Globus pallidus (tissue), 1 donor: ENCODE measurements at places on chromosomes 13 and 19.

DNA sequence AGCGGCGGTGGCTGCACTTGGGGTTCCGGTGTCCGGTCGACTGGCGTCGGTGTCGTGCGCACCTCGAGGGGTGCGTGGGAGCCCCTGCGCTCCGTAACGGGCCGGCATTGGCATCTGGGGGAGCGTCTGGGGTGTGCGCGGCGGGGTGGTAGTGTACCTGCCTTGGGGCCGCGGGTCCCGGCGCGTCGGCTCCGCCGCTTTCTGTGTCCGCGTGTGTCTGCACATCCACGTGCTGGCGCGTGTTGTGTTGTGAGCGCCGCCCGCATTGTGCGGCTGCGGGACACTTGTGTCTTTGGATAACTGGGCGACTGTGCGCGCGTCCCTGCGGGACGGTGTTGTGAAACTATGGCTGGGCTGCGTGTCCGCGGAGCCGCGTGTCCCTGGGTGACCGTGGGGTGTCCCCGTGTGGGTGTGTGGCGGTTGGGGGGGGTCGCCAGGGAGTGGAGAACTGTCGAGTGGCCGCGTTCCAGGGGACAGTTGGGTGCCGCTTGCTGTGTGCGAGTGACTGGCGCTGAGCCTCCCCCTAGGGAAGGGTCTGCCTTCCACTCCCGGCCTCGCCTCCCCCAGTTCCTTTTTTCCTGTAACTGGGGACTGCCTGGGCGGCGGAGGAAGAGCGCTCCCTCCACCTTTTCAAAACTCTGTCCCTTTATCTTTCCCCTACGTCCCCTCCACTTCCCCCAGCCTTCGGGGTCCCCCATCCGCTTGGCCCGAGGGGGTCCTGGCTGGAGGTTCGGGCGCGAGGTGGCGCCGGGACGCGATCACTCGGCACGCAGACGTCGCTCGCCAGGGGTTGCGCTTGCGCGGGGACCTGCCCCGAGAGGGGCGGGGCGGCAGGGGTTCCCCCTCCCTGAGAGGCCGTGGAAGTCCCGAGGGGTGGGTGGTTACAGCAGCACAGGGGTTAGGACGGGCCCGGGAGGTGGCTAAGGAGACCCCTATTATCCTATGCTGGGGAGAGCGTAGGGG is 5.7 kb upstream of the NFIC start:
- DNase-seq: peak; percentile 79

DNA sequence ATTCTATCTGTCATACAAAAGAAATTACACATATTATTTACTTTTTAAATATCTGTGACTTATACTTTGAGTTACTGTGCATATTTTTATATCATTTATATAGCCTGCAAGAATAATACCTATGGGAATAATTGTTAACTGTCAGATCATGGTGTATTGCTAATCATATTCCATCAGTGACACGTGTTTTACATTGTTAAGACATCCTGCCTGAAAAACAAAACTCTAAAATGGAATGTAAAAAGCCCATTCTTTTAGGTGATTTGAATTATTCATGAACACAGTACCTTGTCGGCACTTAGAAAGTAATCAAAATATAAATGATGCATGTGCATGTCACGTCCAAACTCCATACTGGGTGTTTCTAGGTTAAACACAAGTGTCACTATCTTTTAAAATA is 533.8 kb upstream of the PCDH9 start:
- DNase-seq: no peak

GRCh38 chr13:92164822-92165221 is 766.4 kb downstream of the GPC5 start:
- DNase-seq: no peak

- no peak for DNase-seq
These were observed 14.1 kb upstream of the CCNA1 start for GRCh38 chr13:36418022-36418805.

- DNase-seq: peak; percentile 80
These were observed 8.4 kb downstream of the PPP1R14A start for GRCh38 chr19:38247734-38248268.

GRCh38 chr13:47903836-47904235 is 97.2 kb downstream of the SUCLA2 start:
- DNase-seq: no peak

DNA sequence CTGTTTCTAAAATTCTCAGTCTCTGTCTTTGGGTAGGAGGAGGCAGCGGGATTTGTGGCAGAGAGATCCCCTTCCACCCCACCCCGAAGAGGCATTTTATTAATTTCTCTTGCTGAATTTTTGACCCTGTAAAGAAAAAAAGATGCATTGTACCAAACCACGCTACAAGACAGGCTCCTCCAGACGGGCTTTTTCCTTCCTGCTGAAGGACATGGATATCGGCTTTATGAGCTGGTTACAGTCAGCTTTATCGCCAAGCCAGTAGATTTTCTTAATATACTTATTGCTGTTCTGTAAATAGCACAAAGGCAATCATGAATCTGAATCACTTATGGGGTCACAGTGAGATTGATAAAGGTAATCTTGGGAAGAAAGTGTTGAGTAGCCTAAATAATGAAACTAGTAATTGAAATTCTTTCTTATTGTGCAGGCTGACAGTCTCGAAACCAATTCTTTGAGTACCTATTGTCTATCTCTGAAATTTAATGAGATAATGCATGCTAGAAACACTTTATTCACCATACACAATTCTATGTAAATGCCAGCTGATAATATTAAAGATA is 24.5 kb downstream of the MBNL2 start:
- no peak for DNase-seq

DNA sequence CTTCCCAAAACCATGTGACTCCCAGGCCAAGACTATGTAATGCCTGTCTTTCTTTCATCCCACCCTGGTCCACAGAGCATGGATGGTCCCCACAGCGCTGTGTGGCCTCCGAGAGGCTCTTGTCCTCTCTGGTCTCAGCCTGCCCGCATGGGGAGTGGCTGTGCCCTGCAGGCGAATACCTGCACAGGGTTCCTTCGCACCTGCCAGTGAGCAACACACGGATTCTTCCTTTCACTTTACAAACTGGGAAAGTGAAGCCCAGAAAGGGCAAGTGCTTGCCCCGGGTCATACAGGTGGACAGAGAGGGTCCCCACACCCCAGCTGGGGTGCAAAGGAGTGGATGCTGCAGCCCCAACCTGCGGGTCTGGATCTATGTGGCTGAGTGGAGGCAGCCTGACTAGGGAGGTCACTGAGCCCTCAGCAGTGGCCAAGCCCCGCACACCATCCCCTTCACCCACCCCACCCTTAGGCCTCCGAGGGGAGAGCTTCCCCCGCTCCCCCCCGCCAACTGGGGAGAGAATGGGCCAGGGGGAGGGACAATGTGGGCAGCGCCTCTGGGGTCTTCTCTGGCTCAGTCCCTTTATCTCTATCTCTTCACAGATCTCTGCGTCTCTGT is 747 bp upstream of the MARK4 start:
- no peak for DNase-seq

- no peak for DNase-seq
These were observed 20.0 kb downstream of the CNFN start for GRCh38 chr19:42370068-42370520.

DNA sequence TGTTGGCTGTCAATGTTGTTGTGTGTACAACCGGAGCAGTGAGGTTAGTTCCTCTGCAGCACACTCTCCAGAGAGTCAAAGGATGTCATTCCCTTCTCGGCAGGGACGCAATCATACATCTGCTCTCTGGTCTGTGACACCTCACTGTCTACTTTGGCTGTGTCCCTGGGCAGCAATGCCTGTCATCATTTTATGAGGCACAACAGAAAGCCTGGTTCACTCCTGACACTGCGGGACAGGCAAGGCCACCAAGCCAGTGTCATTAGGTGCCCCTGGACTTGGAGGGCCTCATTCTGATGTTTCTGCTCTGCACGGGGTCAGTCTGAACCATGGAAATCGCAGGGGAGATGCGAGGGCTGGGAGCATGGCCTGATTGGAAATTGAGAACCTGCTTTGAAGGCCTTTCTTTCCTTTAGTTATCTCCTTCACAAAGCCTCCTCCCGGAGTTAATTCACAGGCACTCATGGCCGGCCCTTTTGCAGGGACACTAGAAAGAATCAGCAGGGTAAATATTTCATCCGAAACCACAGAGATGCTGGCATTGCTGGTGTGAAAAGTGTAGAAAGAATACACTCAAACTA is 284.4 kb downstream of the ZNF536 start:
- no peak for DNase-seq

GRCh38 chr19:46056536-46056935 is 15.7 kb upstream of the IGFL4 start:
- DNase-seq: no peak

DNA sequence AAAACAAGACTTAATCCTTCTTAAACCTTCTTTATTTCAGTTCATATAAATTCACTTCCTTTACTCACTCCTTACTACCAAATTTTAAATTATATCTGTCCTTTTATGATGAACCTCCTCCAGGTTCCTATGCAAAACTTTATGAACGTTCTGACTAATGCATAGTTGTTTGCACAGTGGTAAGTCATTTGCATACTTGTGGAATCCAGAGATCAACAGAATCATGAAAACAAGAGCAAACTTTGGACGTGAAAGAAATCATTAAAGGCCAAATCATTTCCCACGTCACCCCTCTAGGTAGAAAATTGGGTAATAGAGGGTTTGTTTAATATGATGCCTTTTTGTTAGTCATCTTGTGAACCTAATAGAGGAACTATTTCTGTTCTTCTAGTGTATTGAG is 32.3 kb upstream of the MYCBP2 start:
- no peak for DNase-seq

DNA sequence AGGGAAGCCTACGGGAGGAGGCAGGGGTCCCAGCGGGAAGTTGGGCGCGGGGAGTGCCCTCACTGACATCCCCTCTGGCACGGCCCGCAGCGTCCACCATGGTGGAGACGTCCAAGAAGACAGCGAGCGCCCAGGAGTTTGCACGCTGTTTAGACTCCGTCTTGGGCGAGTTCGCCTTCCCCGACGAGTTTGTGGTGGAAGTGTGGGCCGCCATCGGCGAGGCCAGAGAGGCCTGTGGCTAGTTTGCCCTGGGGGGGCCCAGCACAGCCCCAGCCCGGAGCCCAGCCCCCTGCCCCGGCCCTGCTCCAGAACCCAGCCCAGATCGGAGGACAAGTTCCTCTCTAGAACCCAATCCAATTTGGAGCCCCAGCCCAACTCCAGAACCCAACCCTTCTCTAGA is 4.7 kb downstream of the GIPC3 start:
- DNase-seq: no peak

GRCh38 chr19:56211718-56212117 is 9.6 kb downstream of the ZSCAN5C start:
- no peak for DNase-seq
